ENCODE measurements at places on chromosomes 4 and X.
A peak's percentile ranks its signal among the peaks of the same experiment; 100 is the strongest.

DNA sequence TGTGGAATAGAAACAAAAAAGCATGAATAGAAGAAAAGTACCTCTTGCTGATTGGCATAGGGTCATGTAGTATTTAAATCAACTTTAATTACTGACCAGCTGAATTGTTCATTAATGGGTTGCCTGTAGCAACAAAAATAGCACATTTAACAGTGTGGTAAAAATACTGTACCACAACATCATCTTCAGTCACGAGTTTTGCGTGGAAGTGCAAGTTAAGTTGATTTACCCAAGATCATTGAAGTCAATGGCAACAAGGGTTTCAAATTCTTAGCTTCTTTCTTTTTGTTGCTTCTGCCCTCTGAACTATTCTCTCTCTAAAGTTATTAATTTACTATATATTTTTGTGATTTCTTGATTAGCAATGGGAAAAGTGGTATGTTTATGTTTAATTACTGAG lies 526.6 kb downstream of the C4orf33 start:
- no peak for DNase-seq

DNA sequence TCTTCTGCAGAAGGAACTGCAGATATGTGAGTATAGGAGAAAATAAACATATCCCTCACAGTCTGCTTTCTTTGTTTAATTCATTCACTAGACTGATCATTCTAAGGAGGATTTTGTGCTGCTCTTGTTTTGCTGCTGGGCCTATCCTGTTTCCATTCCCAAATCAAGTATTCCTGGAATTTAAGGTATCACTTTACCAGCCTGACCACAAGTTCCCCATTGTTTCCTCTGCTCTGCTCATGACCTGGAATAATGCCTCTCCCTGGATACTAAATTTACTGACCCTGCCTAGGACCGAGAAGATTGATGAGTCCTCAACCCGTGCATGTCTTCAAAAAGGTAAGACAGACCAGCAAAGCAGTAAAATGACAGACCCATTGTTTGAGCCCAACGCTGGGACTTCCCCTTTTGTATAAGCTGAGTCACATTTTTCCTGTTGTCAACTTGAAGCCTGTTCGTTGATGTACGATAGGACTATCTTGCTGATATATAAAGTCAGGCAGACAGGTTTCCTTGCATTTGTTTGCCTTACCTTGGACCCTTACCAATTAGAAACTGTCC lies 85.5 kb upstream of the TET2 start:
- peak; percentile 86 for DNase-seq

DNA sequence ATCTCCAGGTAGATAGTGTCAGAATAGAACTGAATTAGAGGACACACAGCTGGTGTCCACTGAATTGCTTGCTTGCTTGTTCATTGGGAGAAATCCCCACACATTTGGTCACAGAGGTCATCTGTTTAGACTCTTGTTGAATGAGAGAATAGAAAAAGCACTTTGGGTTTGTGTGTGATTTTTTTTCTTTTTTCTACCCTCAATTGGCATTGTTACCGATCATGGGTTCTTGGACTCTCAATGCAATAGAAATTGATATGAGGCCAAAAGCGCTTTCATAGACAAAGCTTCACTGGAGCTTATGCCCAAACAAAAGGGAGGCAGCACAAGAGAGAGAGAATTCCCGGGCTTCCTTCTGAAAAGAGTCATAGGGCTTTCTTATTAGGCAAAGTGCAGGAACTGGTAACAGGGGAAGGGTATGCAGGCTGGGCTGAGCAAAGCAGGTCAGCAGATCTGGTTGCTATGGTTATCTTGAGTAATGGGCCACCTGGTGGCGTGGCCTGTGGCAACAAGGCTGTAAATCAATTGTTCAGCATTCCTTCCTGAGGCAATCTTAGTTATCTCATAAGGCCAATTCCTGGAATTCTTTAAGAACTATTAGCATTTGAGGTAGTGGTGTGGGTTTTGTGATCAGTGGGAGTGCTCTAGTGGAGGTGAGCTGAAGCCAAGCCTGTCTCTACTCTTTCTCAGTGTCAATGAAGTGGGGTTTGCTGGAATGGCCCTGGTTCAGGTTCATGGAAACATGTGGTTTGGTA lies 5.3 kb upstream of the GPR82 start:
- DNase-seq, result no peak

GRCh38 chr4:76055016-76055415 lies 19.1 kb upstream of the CXCL11 start:
- DNase-seq, result no peak

DNA sequence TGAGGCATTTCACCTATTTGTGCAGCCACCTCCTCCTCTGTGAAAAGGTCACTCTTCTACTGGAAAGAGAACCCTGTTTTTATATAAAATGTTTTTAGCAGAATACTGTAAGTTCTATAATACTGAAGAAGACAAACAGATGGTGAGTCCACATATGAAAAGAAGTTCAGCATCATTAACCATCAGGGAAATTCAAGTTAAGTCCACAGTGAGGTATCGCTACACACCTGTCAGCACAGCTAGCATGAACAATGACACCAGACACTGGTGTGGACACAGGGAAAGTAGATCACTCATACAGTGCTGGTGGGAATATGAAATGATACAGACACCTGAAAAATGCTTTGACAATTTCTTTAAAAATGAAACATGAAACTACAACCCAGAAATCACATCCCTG lies 133.0 kb downstream of the MAD2L1 start:
- DNase-seq, result no peak

DNA sequence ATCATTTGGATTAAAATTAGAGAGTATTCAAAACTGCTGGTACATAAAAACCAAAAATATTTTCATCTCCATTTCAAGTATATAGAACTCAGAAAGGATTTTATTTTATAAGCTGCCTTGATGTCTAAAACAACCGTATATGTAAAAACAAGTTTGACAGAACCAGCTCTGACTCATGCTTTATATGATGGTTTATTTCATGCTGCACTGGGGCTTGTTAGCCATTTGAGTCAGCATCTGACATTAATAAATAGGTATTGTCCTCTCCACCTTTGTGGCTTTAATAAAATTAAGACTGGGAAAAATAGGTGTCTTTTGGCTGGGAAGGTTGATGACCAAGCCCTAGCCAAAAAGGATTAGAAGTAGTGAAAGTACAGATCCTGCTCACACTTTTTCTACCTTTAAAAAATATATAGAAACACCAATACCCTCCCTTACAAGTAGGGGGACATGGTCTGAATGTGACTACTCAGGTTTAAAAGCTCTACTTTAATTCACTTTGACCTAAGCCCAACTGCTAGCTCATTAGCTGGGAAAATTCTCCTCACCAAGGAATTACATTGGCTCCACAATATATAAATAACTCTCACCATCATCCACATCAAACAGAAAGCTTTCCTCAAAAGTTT lies 228.1 kb downstream of the ADAMTS3 start:
- no peak for DNase-seq
